ENCODE measurements at places on chromosomes 6 and 20.

GRCh38 chr6:64983089-64983488 lies 723.9 kb downstream of the EYS start:
- DNase-seq = no peak

- DNase-seq = peak; percentile 25
These were observed 515.7 kb downstream of the FRK start for GRCh38 chr6:115544765-115545671.

- no peak for DNase-seq
These were observed 79.0 kb upstream of the POPDC3 start for GRCh38 chr6:105258816-105259215.

GRCh38 chr20:49568278-49569151 lies 578 bp upstream of the PTGIS start:
- no peak for DNase-seq

- DNase-seq = no peak
These were observed 11.2 kb downstream of the CD83 start for GRCh38 chr6:14128746-14129145.

DNA sequence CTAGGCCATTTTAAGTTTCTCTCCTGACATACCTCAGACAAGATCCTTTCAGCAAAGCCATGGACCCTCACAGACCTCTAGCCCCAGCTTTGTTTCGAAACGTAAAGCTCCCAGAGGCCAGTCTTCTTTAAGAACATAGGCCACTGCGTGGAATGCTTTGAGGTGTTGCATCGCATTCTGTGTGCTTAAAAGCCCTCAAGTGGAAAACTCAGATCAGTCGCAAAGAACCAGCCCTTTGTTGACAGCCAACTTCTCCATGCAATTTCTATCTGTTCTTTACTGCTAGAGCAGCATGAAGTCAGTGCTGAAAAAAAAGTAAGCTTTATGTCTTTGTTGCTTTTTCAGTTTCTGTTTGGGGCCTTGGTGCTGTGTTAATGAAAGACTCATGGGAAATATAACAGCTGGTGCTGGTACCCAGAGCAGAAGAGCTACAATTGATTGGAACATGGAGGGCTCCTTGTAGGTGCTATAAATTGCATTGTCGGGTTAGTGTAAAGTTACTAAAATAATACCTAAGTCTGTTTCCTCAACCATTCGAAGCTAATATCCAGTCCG lies 142.6 kb downstream of the MAP3K7 start:
- DNase-seq = no peak

DNA sequence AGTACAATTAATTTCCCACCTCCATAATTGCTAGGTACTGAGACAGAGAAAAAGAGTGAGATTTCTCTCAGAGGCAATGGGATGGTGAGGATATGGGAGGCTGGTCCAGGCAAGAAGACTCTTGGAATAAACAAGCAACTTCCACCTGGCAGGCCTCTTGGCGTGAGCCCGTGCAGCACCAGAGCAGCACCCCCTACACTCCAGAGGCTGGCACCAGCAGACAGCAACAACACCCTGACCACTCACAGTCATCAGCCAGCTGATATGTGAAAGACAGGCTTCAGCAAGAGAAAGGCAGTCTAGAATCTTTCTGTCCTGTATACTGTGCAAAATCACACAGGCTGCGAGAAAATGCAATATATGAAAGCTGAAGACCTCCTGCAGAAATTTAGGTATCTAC lies 59.7 kb downstream of the KIF13A start:
- no peak for DNase-seq

DNA sequence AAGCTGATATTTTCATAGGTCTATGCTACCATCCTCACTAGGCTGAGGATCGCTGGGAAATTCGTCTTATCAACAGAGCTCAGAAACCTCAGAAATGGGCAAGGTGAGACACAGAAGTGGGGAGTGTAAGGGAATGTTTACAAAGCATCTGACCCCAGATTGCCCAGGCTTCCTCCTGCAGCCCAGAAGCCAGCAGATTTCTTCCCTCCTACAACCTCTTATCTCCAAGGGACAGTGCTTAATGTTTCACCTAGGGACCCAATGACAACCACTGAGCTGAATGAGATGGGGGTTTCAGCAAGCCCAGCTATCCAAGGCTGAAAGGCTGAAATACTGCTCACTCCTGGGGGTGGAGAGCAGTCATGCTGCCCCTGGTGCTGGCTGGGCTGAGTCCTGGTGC lies 52.4 kb upstream of the TBC1D7 start:
- DNase-seq = no peak

GRCh38 chr6:37019065-37019450 lies 13.6 kb downstream of the FGD2 start:
- no peak for DNase-seq

DNA sequence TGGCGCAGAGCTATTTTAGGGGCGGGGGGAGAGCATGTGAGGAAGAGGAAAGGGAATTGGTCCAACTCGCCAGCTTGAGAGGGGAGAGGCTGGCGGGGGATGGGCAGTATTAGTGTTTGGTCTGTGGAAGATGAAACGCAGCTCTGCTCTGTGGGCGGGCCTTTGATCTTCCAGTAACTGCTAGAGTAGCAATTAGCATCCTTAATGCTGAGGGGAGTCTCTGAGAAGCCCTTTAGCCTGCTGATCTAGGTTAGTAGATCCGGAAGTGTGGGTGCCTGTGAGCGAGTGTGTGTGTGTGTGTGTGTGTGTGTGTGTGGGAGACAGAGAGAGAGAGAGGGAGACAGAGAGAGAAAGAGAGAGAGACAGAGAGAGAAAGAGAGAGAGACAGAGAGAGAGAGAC lies 117.2 kb upstream of the BACH2 start:
- DNase-seq = peak; percentile 10

DNA sequence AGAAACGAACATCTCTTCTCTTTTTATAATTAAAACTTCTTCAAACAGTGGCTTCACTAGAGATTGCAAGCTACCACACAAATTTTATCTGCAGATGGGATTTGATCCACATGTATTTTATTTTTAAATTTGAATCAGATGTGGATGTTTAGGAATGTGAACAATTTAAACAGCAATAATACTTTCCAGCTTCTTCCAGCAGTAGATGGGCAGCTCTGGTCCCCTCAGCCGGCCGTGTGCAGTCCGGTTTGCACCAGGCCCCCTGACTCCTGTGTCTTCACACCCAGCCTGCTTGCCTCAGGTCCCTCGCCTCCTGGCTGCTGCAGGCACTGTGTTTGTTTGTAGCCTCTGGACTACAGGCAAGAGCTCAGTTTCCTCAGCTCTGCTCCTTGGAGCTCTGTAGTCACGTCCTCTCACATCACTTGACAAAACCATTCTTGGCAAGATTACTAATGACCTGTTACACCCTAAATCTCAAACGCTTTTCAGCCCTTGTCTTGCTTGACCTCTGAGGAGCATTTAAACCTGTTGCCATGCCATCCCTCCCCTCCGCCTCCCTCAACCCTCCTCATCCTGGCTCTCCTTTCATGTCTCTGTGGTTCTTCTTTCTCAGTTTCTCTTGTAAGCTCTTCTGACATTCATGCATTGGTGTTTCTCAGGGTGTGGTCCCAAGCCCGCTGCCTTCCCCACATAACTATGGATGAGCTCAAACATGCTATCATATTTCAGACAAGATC lies 13.2 kb upstream of the ZBTB24 start:
- DNase-seq = no peak
